WERI-Rb-1 (cell line): ENCODE measurements at places on chromosomes 2 and 18.
A peak's percentile ranks its signal among the peaks of the same experiment; 100 is the strongest.

GRCh38 chr18:38619129-38619528 is 1053.5 kb upstream of the CELF4 start:
- no peak for DNase-seq

DNA sequence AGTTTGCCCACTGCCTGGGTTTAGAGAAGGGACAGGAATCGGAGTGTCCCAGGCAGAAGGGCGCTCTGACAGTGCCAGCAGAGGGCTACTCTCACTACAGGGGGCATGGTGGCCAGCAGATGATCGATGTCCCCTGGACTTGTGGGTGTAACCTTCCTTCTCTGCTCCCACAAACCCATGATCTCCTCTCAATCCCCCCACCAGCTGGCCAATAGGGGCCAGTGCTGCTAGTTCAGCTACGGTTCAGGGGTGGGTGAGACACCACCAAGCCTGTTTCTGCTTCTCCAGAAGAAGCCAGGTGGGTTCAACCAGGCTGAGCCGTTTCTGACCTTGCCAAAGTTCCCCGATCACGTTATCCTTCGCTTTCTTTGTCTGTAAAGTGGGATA is 1.3 kb downstream of the NPPC start:
- peak; percentile 23 for DNase-seq

DNA sequence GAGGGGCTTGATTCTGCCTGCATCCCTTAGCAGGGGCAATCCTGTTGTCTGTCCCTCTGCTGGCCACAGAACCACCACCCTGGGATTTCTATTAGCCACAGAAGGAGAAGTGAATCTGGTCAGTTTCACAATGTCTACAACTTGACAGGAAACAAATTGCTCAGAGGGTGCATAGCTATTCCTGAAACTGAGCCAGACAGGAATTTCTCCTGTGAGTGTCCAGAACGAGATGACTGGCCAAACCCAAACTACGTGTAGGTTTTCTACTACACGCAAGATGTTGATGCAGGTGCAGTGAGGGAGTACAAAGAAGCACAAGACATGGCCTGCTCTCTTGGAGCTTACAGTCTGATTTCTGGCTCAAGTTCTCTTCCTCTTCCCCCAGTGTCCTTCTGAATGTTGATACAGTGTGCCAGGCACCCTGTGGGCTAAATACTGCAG is 201.9 kb downstream of the CLIP4 start:
- no peak for DNase-seq

- no peak for DNase-seq
Measured at GRCh38 chr2:83971547-83971946, 487.5 kb downstream of the SUCLG1 start.

GRCh38 chr2:239216614-239217273 is 184.1 kb downstream of the HDAC4 start:
- DNase-seq = no peak

DNA sequence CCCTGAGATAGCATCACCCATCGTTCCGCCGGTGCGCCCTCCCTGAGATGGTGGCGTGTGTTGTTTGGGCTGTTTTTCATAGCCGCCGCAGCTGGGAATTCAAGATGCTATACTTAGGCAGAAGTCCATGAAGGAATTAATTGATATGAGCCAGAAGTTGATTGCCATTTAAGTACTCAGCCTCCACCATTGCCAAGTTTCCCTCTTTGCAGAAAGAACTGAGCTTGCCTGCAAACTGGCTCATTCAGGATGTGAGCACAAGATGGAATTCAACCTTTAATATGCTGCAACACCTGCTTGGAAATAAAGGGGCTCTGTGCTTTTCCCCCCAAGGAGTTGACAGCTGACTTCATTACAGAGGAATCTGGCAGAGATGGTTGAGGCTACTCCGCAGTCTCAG is 295.5 kb downstream of the ZNF521 start:
- DNase-seq = no peak

DNA sequence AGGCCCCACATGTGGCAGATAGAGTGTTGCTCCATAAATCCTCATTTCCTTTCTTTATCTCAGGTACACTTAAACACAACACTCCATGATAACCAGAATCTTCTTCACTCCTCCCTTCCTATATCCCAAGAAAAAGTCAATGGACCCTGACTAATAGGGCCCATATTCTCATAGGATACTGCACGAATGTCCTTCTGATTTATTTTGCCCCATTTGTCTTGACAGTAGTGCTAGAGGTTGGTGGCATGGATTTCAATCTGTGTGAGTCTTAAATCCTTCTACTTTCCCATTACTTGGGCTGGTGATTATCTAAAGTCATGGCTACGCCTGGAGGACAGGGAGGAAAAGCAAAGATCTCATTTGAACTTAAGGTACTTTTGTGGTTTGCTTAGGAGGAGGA is 156.0 kb downstream of the ACOXL start:
- no peak for DNase-seq

GRCh38 chr2:208386541-208386940 is 20.1 kb upstream of the PTH2R start:
- DNase-seq = no peak

- no peak for DNase-seq
Measured at GRCh38 chr2:148303161-148303560, 282.3 kb downstream of the MBD5 start.
